ENCODE measurements at places on chromosomes 1 and 21.
A peak's percentile ranks its signal among the peaks of the same experiment; 100 is the strongest.

GRCh38 chr1:150192012-150192411 lies 42.3 kb downstream of the PLEKHO1 start:
- DNase-seq = no peak

DNA sequence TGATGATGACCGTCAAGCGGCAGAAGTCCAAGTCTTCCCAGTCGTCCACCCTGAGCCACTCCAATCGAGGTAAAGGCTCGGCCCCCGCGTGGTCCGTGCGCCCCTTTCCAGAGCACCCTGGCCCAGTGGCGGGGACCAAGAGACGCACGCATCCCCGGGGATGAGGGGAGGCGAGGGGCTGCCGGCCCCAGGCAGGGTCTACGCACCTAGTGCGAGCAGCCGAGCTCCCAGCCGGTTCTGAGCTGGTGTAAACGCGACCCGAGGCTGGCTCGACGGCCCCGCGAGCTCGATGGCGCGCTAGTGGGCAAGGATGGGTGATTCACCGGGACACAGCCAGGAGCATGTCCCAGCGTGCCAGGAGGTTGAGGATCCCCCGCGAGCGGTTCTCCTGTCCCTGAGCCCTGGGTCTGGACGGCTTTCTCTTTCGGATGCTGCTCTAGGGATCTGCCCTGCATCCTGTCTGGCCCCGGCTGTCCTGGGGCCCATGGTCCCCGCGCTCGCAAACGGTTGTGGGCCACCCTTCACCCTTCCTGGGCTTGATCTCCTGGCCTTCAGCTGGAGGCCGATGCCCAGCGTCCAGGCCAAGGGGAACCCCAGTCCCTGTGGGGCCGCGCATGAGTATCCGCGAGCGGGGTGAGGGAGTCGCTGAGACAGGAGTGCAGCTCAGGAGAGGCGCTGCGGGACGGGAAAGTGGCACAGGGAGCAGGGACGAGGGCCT lies 689 bp downstream of the PKP1 start:
- no peak for DNase-seq

- DNase-seq = no peak
These were observed 117.5 kb downstream of the PRDM16 start for GRCh38 chr1:3186526-3186921.

- DNase-seq = no peak
These were observed 214.5 kb downstream of the HIVEP3 start for GRCh38 chr1:41704196-41704595.

- DNase-seq = no peak
These were observed 8.0 kb downstream of the PEX10 start for GRCh38 chr1:2404142-2404889.

DNA sequence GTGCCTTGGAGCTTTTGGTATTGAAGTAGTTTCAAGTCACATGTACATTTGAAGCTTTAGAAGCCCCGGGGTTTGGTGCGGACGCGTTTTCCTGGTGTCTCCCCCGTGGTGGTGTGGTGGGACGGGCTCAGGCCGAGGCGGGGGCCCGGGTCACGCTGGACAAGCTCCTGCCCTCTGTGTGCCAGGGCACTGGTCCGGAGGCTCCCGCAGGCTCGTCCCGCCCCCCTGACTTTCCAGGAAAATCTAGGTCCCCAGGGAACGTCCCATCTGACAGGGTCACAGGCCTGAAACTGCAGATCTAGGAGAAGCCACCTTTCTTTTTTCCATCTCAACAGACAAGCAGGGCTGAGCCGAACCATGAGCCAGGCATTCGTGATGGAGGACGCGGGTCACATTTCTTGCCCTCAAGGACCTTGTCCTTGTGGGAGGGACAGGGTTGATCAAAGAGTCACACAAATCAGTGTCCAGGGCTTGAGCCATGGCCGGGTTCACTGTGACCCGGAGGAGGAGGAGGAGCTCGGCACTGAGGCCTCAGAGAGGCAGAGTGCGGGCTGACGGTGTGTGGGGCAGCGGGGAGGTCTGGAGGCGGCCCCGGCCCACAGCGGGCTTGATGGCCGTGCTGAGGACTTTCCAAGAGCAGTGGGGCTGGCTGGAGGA lies 1.6 kb downstream of the DMRTB1 start:
- no peak for DNase-seq

GRCh38 chr1:223179786-223180185 lies 36.7 kb upstream of the TLR5 start:
- no peak for DNase-seq

- DNase-seq = no peak
These were observed 87.3 kb upstream of the RAB4A start for GRCh38 chr1:229183588-229183987.

DNA sequence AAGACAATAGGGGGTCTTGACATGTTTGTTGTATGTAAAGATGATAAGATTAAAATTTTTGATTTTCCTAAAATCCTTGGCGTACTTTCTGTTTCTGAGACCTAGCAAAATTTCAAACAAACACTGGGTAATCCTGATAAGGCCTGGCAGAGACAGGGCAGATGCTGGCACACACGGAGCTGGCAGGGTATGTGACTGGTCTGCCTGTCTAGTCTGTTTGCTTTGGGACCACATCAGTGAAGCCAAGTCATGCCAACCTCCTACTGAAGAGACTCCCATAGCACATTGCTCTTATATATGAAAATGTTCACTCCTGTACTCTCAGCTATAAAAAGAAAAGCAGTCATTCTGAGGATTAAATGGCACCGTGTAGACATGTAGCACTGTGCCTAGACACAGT lies 14.1 kb downstream of the TOR3A start:
- no peak for DNase-seq

DNA sequence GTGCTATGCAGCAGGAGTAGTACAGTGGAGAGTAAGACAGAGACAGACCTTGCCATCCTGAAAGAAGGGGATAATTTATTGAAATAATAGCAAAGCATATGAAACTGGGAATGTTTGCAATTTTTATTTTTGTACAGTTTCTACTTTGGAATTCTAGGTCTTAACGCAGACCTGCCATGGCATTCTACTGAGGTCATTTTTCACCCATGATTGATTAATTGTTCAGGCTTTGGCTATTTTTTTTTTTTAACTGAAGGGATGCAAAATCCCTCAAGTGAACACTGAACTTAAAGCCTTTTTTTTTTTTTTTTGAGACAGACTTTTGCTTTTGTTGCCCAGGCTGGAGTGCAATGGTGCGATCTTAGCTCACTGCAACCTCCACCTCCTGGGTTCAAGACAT lies 27.1 kb downstream of the MTF2 start:
- no peak for DNase-seq

DNA sequence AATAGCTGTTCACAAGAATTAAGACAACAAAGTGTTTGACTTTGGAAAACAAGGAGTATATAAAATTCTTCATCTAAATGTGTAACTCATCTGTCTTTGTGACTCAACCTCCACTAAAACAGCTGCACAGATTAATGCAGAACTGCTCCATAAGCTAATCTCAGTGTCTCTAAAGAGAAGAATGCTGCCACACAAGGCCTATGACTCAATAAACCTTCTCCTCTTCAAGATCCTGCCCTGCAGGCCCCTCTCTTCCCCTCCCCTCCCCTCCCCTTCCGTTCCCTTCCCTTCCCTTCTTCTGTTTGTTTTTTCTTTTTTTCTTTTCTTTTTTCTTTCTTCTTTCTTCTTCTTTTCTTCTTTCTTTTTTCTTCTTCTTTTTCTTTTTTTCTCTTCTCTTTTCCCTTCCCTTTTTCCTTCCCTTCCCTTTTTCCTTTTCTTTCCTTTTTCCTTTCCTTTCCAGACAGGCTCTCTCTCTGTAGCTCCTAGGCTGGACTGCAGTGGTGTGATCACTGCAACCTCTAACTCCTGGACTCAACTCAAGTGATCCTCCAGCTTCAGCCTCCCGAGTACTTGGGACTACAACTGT lies 1052.8 kb downstream of the BRINP3 start:
- no peak for DNase-seq

GRCh38 chr1:98203466-98203865 lies 282.6 kb upstream of the DPYD start:
- no peak for DNase-seq

- DNase-seq = no peak
These were observed 612.8 kb downstream of the LMO4 start for GRCh38 chr1:87941337-87941946.

DNA sequence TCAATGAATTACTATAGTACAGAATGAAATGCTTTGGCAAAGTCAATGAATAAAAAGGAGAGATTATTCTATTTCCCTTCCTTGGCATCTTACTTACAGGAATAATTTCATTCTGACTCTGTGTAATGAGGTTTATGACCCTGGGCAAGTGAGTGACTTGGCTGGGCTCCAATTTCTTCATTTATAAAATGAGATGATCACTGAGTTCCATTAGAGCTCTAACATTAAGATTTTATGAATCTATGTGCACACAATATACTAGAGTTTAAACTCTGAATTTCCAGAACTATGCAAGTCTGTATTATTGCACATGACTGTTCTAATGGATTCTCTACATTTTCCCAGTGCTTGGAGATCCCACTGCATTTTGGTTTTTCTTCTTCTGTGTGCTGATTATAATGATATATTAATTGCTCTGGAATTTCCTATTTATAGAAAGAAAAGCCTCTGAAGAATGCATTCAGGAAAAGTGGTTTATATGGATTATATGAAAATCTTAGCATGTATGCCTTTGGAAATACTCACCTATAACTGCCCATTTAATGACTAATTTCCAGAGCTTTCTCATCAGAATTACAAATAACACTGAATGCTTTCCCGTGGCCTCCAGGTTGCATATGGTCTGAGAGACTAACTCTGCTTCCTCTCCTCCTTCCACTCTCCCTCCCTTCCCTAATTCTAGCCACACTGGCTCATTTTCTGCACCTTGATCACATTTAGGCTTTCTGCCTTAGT lies 97.4 kb upstream of the CHRM3 start:
- no peak for DNase-seq

DNA sequence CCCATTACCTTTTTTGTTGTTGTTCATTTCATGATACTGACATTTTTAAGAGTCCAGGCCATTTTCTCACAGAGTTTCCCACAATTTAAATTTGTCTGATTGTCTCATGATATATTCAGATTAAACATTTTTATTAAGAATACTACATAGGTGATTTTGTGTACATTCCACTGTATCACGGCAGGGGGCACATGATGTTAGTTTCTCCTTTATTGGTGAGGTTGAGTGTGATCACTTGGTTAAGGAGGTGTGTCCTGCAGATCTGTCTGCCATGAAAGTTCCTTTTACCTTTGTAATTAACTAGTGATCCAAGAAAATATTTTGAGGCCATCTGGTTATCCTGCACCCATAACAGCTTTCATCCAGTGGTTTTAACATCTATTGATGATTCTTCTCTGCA lies 11.8 kb downstream of the RTCA start:
- peak; percentile 60 for DNase-seq

- DNase-seq = no peak
These were observed 10.2 kb downstream of the ATP1A2 start for GRCh38 chr1:160125746-160126145.

GRCh38 chr1:156489166-156489934 lies 11.2 kb downstream of the MEF2D start:
- no peak for DNase-seq

- no peak for DNase-seq
These were observed 37.4 kb downstream of the RUNX1 start for GRCh38 chr21:35011681-35012080.

DNA sequence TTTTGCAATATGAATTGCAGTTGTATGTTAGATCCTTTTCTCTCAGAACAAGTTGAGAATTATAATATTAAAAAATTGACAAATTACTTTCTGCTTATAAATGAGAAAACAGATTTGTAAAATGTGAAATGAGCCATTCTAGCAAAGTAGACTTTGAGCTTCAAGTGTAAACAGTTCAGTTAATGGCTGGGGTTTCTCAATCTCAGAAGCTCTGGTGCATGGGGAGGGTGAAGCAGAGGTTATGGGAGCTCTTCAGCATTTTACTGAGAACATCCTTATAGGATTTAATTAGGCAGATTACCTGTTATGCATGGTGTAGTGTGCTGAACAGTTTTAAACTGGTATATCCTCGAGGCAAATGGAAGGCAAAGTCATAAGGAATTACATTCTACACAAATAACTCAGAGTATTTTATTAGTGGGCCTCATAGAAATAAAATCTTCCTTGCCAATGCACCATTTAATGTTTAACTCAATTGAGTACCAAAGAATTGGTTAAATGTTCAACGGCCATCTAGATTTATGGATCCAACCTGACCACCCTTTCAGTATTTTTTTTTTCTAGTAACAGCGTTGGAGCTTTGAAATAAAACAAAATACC lies 1143.6 kb upstream of the ADGRL2 start:
- no peak for DNase-seq

GRCh38 chr1:26838474-26839338 lies 12.2 kb downstream of the ZDHHC18 start:
- DNase-seq = no peak

DNA sequence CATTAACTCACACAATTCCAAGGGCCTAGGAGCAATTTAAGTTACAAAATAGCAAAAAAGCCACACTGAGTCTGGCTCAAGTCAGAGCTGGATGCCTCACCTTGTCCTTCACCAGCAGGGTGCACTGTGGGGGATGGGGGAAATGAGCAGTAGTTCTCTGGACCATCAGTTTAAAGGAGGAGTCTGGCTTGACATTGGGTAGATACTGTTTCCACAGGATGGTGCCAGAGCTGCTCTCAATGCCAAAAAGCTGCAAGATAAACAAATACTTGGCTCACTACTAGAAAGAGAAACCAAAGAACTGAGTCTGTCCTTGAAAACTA lies 18.8 kb downstream of the EMC1 start:
- no peak for DNase-seq
